ENCODE measurements at places on chromosomes 2 and 18.

DNA sequence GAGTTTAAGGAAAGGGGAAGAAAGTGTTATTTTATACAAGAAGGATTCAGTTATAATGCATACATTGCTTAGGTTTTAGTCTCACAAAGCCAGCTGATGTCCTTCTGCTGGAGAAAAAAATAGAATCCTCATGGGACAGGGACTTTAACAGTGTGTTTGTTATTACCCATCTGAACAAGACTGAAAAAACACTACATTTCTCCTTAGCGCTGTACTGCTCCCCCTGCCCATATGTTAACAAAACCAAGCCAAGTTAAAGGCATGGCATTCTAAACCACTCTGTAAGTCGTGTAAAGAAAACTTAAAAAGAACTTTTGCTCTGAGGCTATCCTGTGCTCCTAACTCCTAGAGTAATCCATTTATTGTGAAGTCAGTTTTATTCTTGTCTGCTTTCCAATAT is 102.6 kb upstream of the NYAP2 start:
- no peak for DNase-seq

GRCh38 chr2:102061962-102062795 is 70.4 kb downstream of the IL1R2 start:
- DNase-seq = no peak

GRCh38 chr2:160200921-160201320 is 849 bp upstream of the ITGB6 start:
- no peak for DNase-seq

DNA sequence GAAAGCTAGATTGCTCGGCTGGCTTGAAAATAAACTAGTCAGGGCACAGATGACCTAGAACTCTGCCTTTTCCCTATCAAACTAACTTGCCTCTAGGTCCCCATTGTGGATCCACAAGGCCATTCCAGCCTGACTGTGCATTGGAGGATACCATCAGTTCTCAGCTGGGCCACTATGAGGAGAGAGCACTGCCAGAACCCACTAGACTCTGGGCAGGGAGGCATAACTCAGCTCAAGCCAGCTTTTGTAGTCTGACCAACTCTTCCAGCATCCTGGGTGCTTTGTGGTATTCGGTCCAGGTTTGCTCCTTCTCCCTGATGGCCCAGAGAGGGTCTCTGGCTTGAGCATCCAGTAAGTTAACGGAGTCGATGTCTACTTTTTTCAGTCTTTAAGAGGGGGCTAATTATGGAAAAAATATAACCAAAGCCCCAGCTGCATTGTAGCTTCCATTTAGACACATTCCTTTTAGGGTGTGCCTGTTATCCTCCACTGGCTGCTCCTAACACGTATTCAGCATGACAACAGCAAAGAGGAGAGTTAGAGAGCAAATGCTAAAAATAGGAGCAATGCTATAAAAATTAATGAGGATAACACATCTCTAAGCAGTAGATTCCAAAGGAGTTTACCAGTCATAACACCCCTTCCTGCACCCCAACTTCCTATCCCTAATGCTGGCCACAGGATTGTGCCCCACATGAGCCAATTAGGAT is 15.2 kb downstream of the GKN2 start:
- DNase-seq = no peak

GRCh38 chr2:7356909-7357584 is 439.8 kb downstream of the RNF144A start:
- no peak for DNase-seq

GRCh38 chr2:104434318-104434792 is 419.6 kb upstream of the POU3F3 start:
- DNase-seq = no peak

GRCh38 chr2:74778381-74779264 is 55.3 kb upstream of the HK2 start:
- peak; percentile 41 for DNase-seq

DNA sequence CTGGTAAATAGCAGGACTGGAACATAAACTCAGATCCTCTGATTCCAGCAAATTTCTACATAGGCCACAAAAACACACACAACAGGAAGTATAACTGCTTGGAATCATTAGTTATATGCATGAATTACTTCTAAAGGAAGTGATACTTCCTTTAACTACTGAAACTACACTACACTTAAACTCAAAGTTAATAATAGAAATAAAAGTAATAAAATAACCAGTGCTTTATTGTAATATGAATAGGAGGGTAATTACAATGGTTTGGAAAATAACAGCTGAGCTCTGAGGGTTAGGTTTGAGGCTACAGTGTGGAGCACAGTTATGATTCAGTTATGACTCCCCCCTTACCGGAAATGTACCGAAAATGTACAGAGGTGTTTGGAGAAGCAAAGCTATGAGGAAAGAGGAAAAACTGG is 18.5 kb upstream of the POLI start:
- no peak for DNase-seq

DNA sequence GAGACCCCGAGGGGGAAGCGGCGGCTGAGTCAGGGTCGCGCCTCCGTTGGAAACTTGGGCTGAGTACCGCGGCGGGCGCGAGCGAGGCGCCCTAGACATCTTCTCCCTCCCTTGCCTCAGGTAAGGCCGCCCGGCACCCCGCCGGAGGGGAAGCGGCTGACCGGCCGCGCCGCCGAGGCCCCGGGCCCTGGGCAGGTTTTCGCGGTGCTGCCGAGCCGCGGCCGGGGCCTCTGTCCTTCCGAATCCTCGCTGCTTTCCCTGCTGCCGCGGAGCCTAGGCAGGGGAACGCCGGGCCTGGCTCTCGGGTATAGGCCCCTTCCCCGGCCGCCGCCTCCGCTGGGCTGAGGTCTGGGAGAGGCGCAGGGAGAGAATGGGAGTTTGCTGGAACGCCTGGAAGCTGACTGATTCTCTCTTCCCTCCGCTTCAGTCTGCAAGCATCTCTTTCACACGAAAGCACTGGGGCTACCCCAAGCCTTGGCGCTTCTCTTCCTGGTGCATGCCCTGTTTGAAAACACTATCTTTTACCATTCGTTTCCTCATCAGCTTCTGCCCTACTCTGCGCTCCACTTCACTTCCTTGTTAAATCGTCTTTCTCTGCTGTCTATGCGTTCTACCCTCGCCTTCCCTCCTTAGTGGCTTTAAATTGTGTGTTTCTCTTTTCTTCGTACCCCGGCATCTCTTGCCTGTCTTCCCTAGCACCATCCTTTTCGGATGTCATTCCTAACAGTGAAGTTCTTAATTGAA is 652 bp downstream of the PPM1B start:
- DNase-seq = no peak

DNA sequence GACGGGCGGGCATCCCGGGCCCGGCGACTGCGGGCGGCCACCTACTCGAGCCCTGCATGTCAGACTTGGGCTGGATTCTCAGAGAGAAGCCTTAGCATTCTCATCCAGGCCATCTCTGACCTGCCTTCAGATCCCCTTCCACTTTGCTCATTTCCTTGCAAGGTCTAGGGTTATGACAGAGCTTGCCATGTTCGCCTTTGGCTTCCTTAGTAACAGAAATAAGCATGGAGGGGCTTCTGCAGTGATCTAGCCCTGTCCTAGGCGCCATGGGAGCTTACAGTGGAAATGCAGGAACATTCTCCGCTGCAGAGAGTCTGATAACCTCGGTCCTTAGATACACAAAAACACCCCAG is 632 bp upstream of the ACVR1 start:
- no peak for DNase-seq

DNA sequence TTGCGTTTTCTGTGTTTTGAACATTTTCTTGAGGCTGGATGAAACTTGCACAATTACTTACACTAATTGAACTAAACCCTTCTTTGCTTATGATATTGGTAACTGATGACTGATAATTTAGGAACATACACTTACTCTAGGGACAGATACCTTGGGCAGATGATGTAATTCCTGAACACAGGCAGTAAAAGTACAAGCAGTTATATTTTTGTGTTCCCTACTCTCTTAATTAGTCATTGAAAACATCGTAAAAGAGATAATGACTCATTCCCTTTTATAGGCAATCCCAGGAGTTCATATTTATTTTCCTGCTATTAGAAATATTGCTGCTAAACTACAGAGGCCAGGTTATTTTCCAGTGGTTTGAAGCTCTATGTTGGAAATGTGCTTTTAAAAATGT is 46.4 kb downstream of the CCDC85A start:
- no peak for DNase-seq

GRCh38 chr2:27033253-27033852 is 588 bp downstream of the TMEM214 start:
- DNase-seq = no peak

DNA sequence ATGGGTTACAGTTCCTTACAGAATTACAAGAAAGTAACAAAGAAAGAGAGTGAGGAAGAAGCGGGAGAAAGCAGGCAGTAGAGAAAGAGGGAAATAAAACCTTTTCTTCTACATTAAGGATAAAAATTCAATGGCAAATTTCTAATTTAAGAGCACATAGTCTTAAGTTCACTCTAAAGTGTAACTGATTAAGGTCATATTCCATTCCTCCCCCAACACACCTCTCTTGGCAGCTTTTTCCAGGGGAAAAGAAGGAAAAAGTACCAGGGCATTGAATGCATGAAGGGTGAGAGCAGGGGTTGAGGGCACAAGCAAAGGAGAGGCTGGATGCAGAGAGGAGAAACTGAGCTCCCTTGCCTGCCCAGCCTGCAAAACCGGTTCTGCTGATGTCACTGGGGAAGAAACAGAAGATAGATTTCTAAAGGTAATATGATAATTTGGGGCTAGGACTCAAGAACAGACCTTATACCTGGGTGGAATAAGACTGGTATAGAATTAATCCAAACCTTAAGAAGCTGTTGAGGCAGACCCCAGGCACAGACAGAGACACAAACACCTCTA is 4.6 kb downstream of the ACMSD start:
- DNase-seq = no peak

DNA sequence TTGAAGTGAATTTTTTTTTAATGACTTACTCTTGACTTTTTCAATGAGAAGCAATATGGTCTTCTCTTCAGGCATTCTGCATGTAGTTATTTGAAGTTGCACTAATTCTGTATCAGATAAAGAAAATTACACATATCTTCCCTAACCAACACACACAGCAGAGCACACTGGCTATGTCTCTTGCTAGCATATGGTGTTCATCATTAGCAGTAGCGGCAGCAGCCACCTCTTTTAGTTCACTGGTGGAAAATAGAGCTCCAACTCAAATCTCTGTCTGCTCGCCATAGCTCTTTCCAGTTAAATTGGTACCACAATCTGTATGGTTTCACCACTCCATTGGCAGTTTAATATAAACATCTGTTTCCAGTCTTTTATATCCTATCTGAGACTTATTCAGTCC is 278.1 kb upstream of the ZEB2 start:
- no peak for DNase-seq

DNA sequence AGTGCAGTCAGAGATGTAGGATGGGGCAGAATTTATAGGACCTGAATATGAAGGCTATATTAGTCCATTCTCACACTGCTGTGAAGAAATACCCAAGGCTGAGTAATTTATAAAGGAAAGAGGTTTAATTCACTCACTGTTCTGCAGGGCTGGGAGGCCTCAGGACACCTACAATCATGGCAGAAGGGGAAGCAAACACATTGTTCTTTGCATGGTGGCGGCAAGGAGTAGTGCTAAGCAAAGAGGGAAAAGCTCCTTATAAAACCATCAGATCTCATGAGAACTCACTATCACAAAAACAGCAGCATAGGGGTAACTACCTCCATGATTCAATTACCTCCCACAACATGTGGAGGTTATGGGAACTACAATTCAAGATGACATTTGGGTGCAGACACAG is 76.8 kb upstream of the MSTN start:
- DNase-seq = no peak

- DNase-seq = no peak
Measured at GRCh38 chr2:170396799-170397459, 219.0 kb downstream of the MYO3B start.

DNA sequence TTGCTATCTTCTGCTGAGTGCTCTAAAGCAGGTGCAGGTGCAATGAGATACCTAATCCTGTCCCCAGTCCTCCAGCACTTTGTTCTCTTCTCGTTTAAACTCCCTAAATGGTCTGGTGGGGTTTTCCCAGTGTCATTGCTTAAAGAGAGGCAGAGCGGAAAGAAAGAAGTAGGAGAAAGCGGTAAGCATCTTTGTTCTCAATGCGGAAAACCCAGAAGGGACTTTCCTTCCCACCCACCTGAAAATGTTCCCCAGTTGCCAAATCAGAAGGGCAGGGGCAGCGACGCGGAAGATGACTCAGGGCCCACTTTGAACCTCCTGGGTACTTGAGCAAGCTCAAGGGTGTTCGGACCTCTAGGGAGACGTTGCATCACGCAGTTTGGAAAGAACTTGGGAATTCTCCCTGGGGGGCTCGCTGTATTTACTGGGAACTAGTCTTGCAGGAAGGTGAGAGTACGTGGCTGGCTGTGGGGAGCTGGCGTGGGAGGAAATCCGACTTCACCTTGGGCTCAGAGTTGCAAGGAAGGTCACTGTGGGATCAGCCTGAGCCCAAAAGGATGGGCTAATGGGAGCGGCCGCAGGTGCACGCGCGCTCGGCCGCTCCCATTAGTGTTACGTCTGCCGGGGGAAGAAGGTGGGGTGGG is 589 bp upstream of the SGPP2 start:
- no peak for DNase-seq

Measured in T1000 (cell line).